Progenitor cell of endocrine pancreas (in vitro differentiated cells): ENCODE measurements at places on chromosomes 6 and 20.

DNA sequence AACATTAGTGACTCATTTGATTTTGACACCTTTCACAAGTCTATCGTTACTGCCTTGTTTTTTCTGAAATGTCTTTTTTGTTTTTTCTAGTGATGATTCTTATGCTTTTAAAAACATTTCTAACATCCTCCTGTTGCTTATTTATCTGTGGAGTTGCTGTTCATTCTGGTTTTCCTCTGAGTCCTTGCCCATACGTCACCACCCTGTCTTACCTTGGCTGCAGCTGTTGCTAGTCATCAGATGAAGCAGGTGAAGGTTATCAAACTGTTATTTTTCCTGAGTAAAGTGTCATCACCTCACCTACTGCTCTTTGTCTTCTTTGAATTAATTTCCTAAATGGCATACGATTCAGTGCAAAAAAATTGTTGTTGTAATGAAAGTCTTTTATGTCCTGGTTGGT is 376.6 kb downstream of the GRIK2 start:
- DNase-seq = no peak

GRCh38 chr6:121615493-121615892 is 180.0 kb downstream of the GJA1 start:
- no peak for DNase-seq

- no peak for DNase-seq
Measured at GRCh38 chr6:131255434-131255833, 120.2 kb downstream of the AKAP7 start.

DNA sequence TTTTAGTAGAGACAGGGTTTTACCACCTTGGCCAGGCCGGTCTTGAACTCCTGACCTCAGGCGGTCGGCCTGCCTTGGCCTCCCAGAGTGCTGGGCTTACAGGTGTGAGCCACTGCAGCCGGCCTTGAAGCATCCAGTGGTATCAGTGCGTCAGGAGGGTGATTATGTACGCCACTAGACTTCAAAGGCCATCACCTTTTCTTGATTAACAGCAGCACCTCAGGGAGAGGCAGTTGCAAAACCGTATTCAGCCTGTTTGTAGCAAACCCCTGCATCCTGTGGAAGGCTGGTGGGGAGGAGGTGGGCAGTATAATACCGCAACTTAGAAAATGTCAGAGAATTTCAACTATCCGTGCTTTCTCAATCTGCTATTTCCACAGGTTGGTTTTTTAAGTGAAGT is 27.3 kb upstream of the SHLD1 start:
- DNase-seq = no peak

GRCh38 chr20:611843-612185 is 1.7 kb upstream of the TCF15 start:
- no peak for DNase-seq

- no peak for DNase-seq
Measured at GRCh38 chr20:37573626-37574198, 46.0 kb upstream of the BLCAP start.
